ENCODE measurements at places on chromosomes 16 and 17. TPM values are rescaled to one million over a fixed set of nuclear protein-coding genes. Genes with fewer than 3 reads are reported as not detected.

Gene EVI2A
- not detected for polyA plus RNA-seq

Gene PIK3R5
- polyA plus RNA-seq, result not detected

Gene CNGB1
- polyA plus RNA-seq, result 20.7 TPM

Gene CCR7
- not detected for polyA plus RNA-seq

Gene AOC3
- polyA plus RNA-seq, result 0.35 TPM

Gene KRT36
- not detected for polyA plus RNA-seq

Gene TAC4
- polyA plus RNA-seq, result not detected

Gene CES1
- not detected for polyA plus RNA-seq

Gene SCN4A
- polyA plus RNA-seq, result not detected
